Activated CD4-positive, alpha-beta T cell treated with anti-CD3 and anti-CD28 coated beads, Interleukin-2, amount 10 ng/mL, durations not matched to agents 24 days and 14 days (primary cell): ENCODE measurements at places on chromosomes 3 and 15. TPM values are rescaled to one million over a fixed set of nuclear protein-coding genes. Genes with fewer than 3 reads are reported as not detected.

TRAIP gene
- 27.1 and 30.4 TPM in 2 replicates for total RNA-seq

GRCh38 chr15:28786521-28786920, 61.9 kb downstream of the GOLGA6L7 start:
- DNase-seq = no peak

DNA sequence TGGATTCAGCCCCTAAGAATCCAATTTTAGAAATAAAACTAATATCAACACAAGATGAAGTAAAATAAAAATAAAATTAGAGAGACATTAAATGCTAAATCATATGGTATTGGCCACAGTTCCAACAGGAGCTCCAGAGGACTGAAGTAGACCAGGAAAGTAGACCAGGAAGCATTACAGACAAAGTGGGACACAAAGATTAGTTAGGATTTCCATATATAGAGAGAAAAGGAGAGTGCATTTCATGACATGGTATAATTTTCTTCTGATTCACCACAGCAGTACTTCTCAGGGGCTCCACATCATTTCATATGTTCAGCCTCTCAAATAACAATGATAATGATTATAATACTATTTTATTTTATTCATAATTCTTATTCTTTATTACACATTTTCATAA, 18.3 kb downstream of the FGF7 start:
- no peak for DNase-seq

DNA sequence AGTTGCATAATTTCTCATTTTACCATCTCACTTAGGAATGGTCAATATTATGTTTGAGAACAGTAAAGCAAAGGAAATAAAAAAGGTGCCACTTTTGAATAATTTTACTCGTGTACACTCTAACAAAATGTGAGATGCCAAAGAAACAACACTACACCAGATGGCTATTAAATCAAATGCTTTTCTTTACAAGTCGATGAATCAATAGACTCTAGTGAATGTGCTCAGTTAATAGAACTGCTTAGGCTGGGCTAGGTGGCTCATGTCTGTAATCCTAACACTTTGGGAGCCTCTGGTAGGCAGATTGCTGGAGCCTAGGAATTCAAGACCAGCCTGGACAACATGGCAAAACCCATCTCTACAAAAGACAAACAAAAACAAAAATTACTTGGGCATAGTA, 87.9 kb downstream of the ZNF609 start:
- no peak for DNase-seq

DNA sequence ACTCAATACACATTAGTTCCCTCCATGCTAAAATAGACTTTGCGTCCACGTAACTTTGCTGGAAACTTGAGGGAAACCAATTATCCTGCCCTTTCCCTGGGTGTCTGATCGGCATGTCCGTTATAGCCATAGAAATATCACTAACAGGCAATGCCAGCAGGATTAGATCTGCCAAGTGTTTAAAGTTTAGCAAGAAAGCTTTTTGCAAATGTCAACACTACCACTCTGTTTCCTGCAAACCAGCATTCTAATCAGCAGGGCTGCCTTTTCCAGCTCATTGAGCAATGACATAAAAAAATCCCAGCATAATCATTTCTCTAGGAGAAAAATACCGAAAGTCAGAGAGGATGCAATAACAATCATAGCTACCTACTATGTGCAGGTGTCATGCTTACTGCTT, 60.9 kb downstream of the NOX5 start:
- DNase-seq = no peak

DNA sequence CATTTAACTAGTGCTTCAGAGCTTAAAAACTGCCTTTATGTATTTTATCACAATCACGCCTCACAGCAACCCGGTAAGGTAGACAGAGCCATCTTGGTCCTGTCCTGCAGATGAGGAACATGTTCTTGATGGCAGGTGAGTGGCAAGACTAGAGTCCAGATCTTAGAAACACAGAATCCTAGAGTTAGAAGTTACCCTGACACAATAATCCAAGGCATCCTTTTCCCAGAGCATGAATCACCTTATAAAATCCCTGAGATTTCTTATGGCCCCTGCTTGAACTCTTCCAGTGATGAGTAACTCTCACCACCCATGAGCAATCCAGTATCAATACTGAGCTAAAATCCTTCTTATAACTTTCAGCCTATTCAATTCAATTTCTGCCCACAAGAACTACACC, 16.9 kb downstream of the POPDC2 start:
- DNase-seq = no peak
